ENCODE measurements at places on chromosomes 2 and 18.

DNA sequence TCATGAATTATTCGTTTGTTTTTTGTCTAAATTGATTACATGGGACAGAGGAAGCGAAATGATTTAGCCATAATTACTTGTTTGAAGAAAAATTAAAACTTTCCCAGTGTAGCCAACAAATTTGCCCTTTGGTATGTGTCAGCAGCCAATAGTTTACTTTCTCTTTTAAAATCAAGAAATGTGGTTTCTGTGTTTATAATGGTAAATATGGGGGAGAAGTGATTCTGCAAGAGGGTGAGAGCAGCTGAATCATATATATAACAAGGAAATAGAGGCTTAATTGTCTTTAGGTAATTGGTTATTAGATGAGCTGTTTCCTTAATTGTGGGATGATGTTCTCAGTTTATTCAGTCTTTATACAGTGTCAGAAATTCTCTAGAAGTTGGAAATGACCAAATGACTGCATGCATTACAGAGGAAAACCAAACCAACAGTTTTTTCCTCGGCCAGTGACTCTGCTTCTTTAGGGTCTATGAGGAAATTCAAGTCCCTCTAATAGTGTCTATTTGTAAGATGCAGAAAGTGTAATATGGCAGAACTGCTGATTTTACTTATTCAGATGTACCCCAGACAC lies 132.9 kb downstream of the AGPS start:
- DNase-seq: no peak

DNA sequence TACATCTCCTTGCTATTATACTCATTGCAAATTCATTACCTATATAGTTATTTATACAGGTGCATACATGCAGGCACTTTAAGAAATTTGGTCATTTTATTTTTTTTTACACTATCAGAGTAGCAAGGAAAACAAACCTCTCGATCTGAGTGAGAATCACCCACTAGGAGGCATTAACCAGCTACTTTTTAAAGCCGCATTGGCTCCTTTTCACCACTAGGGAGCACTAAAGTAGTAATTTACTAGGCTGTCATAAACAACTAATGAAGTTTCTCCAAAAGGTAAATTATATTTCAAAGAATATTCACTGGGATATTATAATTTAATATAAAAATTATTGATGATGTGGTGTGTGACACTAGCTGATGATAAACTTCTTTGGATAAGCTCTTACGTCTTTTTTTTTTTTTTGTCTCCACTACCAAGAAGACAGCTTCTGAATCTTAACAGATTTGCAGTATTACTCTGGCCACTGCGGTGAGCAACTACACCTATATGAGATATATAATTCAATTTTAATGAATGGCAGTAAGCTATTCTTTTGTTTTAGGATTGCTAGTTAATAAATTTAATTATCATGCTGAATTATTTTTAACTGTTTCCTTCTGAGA lies 101.9 kb downstream of the NOL4 start:
- DNase-seq: no peak

DNA sequence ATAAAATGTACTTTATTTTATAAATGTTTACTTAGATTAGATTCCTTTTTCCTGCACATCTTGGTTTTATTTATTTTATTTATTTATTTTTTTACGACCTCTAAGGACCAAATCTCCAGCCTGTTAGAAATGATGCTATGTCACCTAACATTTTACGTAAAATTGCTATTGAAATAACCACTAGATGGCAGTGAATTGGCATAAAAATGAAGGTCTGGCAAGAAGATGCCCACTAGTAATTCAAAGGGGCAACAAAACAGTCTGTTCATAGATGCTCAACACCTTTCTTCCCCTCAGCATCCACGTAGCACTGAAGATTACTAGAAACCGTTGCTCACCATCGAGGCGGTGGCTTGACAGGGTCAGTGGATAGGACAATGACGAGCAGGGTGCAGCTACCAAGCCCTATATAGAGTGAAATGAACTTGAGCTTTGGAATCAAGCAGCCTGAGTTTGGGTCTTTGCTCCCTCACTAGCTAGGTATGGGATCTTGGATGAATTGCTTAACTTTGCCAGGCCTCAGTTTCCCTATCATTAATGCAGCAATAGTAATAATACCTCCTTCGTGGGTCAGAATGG lies 128.7 kb upstream of the L3MBTL4 start:
- DNase-seq: no peak

- no peak for DNase-seq
Observed at GRCh38 chr18:59605633-59606192, 91.5 kb downstream of the CCBE1 start.

GRCh38 chr2:19474128-19474527 lies 115.7 kb upstream of the OSR1 start:
- no peak for DNase-seq

DNA sequence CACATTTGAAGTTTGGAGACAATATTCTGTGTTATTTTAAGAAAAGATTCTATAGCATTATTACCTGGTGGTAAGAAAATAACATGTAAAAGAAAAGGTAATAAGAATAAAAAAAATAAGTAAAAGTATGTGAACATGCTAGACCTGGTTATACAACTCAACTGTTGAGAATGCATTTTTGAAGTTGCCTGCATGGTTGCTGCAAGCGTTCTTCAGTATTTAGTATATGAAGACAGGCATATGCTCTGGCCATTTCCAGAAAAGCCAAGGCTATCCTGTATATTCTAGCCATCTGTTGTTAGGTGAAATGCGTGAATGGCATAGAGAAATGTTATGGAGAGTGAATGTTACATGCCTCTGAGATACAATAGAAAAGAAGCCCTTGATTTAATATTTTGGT lies 6.8 kb upstream of the MMADHC start:
- no peak for DNase-seq

GRCh38 chr2:58680755-58681310 lies 439.7 kb upstream of the FANCL start:
- DNase-seq: no peak

DNA sequence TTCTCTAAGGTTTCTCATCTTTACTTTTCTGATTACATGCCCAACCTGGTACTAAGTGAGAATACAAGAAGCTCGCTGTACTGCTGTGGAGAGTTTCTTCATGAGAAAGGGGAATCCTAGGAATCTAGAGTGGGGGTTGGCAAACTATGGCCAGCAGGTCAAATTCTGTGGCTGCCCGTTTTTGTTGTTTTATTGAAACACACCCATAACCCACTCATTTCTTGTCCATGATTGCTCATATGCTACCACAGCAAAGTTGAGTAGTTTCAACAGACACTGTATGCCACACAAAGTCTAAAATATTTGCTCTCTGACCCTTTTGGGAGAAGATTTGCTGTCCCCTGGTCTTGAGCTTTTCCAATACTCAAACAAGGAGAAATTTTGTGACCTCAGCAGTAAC lies 58.8 kb downstream of the C2orf74 start:
- no peak for DNase-seq

GRCh38 chr2:238465487-238466242 lies 38.9 kb downstream of the ASB1 start:
- DNase-seq: no peak

DNA sequence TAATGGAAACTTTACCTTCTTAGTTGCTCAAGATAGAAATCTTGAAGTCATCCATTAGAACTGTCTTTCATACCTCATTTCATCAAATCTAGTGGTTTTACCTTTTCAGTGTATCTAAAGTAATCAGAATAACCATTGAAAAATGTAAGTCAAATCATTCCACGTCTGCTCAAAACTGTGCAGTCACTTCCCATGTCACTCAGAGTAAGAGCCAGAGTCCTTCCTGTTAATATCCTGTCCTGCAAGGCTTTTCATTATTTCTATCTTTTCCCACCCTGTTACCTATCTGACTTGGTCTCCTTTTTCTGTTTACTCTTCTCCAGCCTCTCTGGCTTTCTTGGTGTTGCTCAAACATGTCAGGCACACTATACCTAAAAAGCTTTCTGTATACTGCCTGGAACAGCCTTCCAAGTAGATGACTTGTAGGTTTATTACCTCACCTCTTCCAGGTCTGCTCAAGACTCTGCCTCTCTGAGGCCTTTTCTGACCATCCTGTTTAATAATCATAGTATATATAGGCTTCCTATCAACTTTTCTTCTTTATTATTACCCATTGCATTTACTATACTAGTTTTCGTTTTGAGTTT lies 3.4 kb downstream of the C2orf69 start:
- DNase-seq: no peak

GRCh38 chr2:240165661-240166060 lies 25.2 kb upstream of the OTOS start:
- DNase-seq: no peak

DNA sequence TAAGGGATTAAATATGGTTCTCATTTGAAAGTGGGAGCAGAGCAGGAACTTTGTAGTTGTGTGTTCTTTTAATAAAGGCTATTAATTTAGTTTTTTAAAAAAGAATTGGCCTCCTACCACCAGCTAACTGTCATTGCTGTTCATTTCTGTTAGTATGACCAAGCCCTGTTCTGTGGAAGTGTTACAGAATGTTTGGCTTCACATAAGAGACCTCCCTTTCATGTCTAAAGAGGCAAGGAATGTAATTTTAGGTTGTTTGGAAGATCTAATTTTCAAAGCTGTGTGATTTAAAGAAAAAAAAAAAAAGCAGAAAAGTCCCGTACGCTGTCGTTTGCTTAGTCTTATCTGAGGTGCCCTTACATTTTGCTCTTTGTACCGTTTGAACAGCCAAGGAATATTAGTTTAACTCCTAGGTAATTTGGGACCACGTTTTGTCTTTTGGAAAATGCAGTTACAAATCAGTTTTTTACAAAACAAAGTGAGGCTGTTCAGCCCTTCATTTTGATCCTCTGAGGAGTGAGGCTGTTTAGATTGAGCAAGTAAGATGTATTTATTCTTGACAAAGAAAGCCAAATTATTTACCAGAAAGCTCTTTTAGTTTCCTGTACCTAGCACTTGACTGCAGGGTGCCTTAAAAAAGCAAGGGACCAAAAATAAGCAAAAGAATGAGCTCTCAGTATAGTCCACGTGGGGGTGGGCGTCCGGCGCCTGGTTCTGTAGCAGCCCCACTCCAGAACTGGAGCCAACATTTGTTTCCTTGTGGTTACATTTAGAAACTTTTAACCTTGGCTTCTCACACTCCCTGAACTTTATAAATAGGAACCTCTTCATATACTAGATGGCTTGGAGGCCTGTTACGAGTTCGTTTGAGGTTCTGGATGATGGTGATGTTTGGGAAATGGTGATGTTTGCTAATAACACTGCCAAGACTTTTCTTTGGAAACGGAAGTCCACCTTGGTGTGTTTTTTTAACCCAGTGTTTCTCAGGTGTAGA lies 136.2 kb downstream of the FMNL2 start:
- no peak for DNase-seq

DNA sequence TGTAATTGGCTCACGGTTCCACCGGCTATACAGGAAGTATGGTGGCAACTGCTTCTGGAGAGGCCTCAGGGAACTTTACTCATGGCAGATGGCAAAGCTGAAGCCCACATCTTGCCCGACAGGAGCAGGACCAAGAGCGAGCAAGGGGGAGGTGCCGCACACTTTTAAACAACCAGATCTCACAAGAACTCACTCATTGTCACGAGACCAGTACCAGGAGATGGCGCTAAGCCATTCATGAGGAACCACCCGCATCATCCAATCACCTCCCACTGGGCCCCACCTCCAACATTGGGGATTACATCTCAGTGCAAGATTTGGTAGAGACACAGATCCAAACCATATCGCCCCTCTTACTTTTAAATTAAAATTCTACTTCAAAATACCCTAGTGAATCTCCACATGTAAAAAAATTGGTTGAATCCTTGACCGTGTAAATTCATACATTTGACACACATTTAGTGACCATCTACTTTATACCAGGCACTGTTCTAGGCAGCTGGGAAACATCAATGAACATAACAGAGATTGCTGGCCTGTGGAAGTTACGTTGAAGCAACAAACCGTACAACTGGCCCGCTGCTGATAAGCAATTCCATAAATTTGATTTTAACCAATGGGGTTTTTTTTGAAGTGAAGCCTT lies 87.6 kb downstream of the ALPK2 start:
- no peak for DNase-seq

- no peak for DNase-seq
Observed at GRCh38 chr18:12317664-12318333, 9.8 kb downstream of the TUBB6 start.

DNA sequence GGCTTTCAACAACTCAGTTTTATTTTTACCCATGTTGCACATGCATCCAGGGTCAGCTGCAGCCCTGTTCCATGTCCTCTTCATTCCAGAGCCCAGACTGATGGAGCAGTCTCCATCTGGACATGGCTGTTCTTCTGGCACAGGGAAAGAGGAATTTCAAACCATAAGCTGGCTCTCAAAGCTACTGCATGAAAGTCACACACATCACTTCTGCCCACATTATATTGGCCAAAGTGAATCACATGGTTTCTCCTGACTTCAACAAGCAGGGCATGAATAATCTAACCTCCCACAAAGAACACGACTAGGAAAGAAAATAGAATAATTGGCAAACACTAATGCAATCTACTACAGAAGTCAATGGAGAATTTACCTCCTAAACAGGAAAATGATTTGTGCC lies 94.2 kb downstream of the FTCDNL1 start:
- no peak for DNase-seq

DNA sequence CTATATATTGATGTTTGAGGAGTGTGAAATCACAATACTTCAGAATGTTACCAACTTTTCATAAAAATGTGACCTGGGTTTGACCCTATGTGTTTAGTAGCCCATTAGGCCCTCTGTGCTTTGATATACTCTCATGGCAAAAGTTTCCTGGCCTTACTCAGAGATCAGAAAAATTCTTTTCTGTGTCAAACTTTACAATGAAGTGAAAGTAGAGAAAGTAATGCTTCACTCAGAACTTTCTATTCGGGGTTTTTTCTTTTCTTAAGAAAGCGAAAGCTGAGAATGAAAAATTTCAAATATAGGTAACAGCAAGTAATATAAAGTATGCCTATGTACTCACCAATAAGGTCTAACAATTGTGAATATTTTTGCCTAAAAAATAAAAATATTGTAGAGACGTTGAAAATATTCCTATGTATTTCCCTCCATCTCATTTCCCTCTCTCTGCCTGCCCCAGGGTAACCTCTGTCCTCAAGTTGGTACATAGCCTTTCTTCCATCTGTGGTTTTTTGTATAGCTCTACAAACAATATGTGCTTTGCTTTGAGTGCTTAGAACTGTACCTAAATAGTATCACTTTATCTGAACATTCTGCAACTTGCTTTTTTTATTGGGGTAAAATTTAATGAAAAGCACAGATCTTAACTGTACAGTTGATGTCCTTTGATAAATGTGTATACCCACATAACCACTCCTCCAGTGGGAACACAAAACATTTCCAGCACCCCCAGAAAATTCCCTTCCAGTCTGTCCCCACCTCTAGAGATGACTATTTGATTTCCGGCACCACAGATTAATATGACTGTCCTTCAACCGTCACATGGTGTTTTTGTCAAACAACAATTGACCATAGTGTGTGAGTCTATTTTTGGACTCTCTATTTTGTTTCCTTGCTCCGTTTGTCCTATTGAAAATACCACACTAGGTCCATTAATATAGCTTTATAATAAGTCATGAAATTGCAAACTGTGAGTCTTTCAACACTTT lies 10.3 kb upstream of the ACKR3 start:
- no peak for DNase-seq

GRCh38 chr2:152532241-152532640 lies 185.0 kb downstream of the PRPF40A start:
- DNase-seq: no peak
